ENCODE measurements at places on chromosomes 5 and 9. TPM values are rescaled to one million over a fixed set of nuclear protein-coding genes. Genes with fewer than 3 reads are reported as not detected.

DNA sequence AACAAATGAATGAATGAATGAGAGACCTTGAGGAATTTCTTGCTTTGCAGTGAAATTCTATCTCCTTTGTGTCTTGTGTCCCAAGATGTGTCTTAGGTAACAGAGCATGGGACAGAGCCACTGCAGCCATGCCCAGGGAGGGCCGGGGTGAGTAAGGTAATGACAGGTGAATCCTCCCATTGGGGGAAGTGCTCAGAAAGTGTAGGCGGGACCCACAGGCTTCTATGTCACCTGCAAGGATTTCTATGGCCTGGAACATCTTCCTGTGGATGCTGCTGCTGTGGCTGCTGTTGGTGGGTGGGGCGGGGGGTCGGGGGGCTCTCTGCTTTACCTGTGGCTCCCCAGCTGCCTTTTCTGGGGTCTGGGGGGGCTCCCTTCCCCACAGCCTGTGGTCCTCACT lies 133.6 kb upstream of the IER5L start:
- DNase-seq: no peak

- no peak for DNase-seq
Observed at GRCh38 chr9:131593091-131593820, 47.9 kb downstream of the PRRT1B start.

GRCh38 chr5:158234323-158235158 lies 375.6 kb upstream of the CLINT1 start:
- no peak for DNase-seq

DNA sequence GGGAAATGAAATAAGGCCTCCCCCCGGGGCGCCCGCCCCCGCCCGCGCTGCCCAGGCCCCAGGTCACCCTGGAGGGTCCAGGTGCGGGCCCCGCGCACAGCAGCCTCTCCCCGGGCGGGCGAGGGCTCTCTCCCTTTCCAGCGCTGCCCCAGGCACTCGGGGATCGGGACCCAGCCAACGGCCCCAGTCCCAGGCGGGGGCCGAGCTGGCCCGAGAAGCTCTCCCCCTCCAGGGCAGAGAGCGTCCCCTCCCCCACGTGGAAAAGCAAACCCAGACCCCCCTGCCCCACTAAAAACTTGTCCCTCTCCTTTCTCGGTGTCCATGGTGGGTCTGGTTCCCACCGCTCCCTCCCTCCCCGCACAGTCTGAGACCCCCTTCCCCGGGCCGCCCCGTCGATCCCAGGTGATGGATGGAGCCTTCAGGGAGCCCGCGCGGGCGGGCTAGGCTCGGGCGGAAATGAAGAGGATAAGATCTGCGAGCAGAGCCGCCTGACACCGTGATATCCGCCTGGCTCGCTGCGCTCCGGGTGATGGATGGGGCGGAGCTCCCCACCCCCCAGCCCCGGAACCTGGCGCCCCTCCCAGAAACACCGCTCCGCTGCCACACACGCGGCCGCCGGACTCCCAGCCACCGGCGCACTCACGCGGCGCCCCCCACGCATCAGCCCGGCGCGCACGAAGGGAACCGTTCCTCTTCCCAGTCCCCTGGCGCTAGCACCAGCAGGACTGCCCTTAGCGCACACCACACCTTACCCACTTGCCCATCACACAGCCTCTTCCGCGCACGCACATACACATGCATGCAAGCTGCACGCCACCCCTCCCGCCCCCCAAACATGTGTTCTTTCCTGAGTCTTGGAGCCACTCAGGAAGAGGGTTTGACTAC lies 81.7 kb upstream of the ZBTB43 start:
- DNase-seq: peak; percentile 44

DNA sequence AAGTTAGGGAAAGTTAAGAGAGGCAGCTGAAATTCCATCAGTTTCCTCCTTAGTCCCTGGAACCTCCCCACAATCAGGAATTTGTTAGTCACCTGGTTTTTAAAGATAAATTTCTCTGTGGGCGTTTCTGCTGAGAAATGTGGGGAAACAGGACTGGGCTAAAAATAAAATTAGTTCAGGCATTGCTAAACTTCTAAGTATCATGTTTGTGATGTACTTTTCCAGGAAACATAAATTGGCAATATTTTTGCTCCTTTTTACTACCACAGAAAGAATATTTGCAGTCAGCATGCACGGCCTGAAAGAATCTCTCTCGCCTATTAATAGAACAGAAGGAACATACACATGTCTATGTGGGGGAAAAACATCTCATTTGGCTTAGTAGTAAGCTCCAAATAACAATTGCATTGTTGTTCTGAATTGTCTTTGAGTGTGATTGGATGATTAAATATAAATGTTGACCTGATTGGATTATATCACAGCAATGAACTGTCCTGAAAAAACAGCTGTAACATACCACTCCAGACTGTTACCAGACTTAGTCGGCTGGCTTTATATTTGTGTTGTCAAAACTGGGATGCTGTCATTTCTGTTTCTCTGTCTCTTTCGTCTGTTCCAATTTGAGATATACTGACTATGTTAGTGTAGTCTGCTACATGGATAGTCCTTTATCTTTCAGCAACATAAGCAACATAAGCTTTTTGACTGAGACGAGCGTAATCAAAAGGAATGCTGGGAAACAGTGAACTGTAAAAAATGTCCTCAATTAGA lies 12.9 kb downstream of the TJP2 start:
- DNase-seq: no peak

DNA sequence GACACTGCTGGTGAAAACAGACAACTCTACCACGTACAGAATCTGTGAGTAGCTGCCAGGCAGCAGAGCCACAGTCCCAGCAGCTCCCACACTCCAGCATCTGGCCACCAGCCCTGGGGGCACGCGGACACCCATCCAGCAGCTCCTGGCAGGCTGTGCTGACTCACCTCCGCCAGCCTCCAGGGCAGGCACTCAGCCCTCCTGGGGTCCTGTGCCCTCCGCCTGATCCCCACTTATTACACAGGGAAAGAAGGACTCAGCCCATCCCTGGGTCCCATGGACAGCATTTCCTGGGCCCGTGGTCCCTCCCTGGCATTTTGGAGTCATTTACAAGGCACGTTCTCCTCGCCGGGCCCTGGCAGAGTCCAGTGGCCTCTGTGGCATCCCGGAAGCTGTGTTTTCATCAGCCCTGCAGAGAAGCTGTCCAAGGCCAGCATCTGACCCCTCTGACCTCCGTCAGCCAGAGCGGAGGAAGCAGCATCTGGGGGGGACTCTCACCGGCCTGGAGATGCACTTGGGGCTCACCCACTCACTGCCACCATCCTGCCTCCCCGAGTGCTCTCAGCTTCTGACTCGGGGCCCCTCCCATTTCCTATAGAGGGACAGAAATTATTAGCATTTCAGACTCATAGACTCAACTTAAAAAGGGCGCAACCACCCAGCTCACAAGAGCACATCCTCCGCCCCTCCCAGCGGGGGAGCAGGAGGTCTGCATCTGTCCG lies 21.6 kb downstream of the PAEP start:
- no peak for DNase-seq

The IRX1 gene
- not detected for total RNA-seq

- DNase-seq: no peak
Observed at GRCh38 chr9:110545705-110546104, 33.8 kb downstream of the SVEP1 start.

- no peak for DNase-seq
Observed at GRCh38 chr9:72254901-72255545, 105.8 kb downstream of the GDA start.

The PGM5 gene
- 96.0 TPM for total RNA-seq

The TMEFF1 gene
- total RNA-seq: 0.63 TPM

- DNase-seq: peak; percentile 43
Observed at GRCh38 chr5:116766470-116766947, 191.9 kb upstream of the SEMA6A start.

DNA sequence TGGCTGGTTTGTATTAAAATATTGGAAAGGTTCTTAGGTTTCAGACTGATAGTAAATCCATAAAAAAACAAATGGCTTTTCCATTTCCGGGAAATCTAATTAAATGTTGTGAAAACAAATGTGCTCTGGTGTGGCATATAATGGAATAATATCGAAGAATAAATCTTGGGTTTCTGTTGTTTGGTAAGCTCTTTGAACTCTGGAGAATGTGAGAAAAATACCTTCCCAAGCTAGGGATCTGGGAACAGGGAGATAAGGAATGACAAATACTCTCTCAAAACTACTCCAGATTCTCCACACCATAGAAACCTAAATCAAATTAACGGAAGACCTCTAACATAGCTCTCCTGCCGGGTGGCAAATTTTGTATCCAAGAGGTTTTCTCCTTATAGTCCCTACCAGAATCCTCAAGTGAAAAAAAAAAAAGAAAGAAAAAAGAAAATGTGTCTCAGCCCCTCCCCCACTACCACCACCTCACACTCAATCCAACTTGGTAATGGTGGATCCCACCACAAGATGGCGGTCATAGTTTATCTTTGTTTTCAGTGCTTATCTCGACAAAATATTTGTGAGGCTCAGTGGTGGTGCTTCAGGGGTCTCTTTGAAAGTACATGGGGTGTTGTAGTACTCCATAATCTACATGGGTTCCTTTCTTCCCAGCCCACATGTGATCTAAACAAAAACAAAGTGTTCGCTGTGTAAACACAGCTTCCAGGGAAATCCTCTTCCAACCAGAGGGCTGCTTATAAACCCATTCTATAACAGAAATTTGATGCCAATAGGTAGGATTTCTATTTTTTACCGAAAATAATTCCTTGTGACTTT lies 54.5 kb upstream of the FST start:
- DNase-seq: no peak

- peak; percentile 29 for DNase-seq
Observed at GRCh38 chr9:33106827-33107621, 30.6 kb upstream of the SMU1 start.

The CD14 gene
- total RNA-seq: 104 TPM

The ADAMTS6 gene
- 19.0 TPM for total RNA-seq

DNA sequence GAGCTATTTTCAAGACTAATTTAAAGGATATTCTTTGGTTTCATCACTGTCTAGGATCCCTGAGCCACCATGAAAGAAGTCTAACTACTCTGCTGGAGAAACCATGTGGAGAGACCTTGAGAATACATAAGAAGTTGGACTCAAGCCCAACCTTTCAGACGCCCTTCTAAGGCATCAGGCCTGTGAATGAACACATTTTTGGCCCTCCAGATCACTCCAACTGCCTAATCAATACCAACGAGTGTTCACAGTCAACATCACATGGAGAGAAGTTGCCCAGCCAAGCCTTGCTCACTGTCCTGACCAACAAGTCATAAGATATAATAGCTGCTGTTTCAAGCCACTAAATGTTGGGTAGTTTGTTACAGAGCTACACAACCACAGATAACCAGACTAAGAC lies 100.7 kb downstream of the EPB41L4A start:
- peak; percentile 56 for DNase-seq

The FCN2 gene
- 2.6 TPM for total RNA-seq

The HAVCR2 gene
- total RNA-seq: 9.6 TPM

- DNase-seq: no peak
Observed at GRCh38 chr9:91567642-91568274, 144.1 kb upstream of the NFIL3 start.

DNA sequence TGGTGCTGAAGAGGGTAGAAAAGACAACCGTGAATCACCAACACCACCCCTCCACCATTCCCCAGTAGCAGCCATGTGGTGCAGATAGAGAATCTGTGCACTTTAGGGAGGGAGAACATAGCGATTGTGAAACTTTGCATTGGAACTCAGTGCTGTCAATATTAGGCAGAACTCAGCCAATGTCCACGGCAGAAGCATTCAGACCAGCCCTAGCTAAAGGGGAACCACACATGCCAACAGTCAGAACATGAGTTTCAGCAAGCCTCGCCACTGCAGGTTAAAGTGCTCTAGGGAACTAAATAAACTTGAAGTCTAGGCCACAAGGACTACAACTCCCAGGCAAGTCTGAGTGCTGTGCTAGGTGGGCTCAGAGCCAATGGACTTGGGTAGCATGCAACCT lies 38.5 kb upstream of the DEPDC1B start:
- DNase-seq: no peak

DNA sequence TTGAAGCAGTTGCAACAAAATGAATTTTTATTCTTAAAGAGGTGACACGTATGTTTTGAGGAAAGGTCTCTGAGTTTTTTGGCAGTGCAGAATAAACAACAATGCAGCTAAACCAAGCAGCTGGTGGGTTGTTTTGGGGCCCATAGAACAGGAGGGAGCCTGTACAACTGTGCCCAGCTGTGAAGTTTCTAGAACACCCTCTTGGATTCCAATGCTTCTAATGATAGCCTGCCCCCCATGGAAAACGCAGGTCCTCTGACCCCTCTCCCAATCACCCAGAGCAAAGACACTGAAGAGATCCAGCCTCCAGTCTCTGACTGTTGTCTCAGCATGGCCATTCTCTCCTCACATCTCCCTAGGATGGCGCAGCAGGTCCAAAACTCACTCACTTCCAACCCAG lies 150.9 kb downstream of the MARCHF11 start:
- DNase-seq: no peak

The LEAP2 gene
- 42.4 TPM for total RNA-seq

DNA sequence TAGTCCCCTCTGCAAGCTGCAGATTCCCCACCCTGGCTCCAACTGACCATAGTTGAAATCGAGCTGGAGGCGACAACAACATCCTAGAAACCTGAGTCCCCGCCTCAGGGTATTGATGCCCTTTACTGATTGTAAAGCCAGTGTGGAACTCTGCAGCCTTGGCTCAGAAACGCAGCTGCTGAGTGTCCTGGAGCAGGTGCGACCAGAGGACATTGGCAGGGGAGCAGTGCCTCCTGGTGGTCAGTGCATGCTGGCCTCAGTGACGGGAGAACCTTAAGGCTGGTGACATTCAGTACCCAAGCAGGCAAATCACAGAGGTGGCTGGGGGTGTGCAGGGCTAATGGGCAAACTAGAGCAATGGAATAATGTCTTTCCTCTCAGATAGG lies 20.4 kb upstream of the ZNF354B start:
- peak; percentile 78 for DNase-seq

GRCh38 chr9:135248111-135248510 lies 160.6 kb downstream of the OLFM1 start:
- DNase-seq: no peak

The DDX4 gene
- total RNA-seq: not detected

DNA sequence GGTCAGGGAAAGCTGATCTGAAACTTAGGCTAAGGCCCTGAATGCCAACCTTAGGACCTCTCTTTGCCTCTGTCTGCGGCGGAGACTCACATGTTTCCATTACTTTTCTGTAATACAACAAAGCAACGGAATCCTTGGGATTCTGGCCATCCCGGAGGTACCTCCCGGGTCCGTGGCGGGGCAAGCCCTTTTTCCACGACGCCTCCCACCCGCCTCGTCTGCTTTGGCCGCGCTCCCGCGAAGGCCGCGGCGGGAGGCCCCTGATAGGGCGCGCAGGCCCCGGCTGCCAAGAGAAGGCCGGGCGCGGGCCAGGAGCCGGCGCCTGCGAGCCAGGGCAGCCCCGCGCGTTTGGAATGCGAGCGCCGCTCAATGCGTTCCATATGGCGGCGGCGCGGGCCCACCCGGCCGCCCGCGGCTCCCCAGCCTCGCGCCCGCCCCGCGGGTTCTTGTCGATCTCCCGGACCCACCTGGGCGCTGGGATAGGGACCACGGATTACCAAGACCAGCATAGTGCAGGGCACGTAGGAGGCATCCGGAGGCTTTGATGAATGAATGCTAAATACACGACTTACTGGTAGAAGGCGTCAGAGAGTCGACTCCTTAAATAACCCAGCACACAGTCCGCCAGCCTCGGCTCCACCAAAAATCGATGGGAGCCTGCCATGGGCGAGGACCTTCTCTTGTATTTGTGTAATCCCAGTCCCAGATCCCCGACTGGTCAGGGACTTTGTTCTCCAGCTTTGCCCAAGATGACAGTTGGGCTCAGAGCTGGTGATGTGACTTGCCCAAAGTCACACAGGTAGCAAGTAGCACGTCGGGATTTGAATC lies 17.5 kb upstream of the PHF19 start:
- no peak for DNase-seq

The MYMK gene
- total RNA-seq: not detected

GRCh38 chr5:24817966-24818365 lies 173.2 kb upstream of the CDH10 start:
- no peak for DNase-seq

GRCh38 chr9:21414220-21414940 lies 5.5 kb downstream of the IFNA8 start:
- DNase-seq: no peak
